RPMI8226 (cell line): ENCODE measurements at places on chromosomes 1 and 21.

DNA sequence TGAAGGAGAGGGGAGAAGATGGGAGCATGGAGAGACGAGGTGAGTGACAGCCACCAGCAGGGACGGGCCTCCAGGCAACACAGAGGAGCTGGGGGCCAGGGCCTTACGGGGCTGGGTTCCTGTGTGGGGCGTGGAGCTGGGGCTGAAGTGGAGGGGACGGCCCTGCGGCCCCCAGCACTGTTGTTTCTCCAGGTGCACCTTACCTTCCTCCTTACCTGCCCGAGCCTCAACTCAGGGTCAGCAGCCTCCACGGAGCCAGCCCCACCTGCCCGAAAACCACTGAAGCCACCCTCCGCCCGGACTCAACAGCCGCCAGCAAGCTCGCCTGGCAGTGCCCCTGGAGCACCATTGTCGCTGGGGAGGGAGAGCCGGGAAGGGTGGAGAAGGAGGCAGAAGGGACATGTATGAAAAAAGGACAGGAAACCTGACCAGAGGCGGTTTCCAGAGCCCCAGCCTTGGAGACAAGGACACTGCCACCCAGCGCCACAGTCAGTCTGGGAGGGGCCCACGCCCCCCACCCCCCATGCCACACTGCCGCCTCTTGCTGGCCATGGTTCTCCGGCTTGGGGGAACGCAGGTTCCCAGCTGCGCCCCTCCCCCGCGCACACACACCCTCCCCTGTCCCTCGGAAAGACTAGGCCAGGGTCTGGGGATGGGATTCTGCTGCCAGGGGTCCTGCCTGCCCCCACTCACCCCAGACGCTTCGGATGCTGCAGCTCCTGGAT lies 10.6 kb downstream of the PLA2G2F start:
- no peak for DNase-seq

GRCh38 chr1:40739455-40740008 lies 44.1 kb upstream of the KCNQ4 start:
- DNase-seq: no peak

DNA sequence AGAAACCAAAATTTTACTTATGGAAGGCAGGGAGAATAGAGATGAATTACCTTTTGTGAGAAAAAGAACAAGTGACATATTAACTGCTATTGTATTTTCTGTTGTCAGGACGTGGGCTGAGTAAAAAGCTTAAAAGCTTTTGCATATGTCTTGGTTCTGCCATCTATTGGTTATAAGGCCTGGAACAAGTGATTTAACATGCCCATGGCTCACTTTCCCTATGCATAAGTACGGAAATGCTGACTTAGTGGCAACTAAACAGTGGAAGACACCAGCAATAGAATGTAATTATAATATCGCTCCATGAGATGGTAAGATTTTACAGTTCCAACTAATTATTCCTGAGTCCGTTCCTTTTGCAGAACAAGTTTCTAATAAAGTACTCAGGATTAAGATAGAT lies 6.7 kb upstream of the CTSS start:
- no peak for DNase-seq

- no peak for DNase-seq
Observed at GRCh38 chr1:248787430-248787829, 31.9 kb upstream of the LYPD8 start.

DNA sequence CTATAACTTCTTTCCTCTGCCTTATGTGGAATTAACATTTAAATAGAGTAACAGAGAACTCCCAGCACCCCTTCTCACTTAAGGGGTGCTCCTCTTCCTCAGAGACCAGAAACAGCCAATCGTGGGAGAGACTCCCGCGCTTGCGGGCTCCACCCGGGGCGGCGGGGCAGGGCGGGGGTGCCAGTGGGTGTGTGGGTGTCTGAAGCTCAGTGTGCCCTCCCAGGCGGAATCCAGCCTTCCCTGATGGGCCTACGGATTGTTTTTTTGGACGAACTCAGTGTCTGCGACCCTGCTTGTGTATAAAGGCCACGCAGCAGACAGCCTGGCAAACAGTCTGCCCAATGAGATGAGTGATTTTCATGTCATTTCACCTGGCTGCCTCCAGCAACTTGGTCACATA lies 6.2 kb downstream of the RCC2 start:
- no peak for DNase-seq

GRCh38 chr1:219159946-219160645 lies 13.6 kb upstream of the LYPLAL1 start:
- no peak for DNase-seq

DNA sequence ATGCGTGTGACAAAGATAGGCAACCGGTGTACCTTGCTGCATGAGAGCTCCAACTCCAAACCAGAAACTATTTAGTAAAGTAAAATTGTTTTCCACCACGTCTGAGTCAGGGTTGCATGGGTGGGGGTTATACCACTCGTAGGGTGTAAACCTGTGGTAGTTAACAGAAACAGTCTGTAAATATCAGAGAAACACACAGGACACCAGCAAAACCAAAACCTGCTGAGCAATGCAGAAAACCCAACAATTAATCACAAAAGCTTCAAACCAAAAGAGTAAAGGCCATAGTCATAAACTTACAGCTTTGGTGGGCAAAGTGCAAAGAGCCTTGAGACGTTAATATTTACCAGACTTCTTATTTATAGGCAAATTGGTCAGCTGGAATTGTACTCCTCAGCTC lies 282.7 kb downstream of the BACH1 start:
- DNase-seq: no peak

GRCh38 chr1:202275061-202275770 lies 66.5 kb downstream of the UBE2T start:
- DNase-seq: no peak

- DNase-seq: no peak
Observed at GRCh38 chr1:201126832-201127754, at the start of gene ASCL5. ASCL5 (minus strand) TSS chr1:201127184; CDS start chr1:201115372, 11,812 bp downstream.

DNA sequence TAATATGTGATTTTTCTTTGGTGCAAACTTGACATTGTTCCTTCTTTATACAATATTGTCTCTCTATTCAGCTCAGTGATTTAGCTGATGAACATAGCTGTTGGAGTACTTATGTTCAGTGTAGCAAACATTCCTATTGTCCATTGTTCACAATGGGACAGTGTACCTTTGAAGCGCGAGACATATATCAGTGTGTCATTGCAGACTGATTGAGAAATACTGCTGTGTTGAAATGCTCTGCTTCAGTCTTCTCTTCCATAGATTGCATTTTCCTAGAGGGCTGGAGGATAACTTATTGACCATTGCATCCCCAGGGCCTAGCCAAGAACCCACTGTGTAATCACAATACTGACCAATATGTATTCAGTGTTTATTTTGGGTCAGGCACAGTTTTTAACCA lies 46.5 kb downstream of the HLX start:
- DNase-seq: no peak
